Left colon (tissue), 2 donors: ENCODE measurements at places on chromosomes 7 and 10. TPM values are rescaled to one million over a fixed set of nuclear protein-coding genes. Genes with fewer than 3 reads are reported as not detected.

GRCh38 chr7:86499986-86500385, 143.7 kb upstream of the GRM3 start:
- DNase-seq = no peak

DNA sequence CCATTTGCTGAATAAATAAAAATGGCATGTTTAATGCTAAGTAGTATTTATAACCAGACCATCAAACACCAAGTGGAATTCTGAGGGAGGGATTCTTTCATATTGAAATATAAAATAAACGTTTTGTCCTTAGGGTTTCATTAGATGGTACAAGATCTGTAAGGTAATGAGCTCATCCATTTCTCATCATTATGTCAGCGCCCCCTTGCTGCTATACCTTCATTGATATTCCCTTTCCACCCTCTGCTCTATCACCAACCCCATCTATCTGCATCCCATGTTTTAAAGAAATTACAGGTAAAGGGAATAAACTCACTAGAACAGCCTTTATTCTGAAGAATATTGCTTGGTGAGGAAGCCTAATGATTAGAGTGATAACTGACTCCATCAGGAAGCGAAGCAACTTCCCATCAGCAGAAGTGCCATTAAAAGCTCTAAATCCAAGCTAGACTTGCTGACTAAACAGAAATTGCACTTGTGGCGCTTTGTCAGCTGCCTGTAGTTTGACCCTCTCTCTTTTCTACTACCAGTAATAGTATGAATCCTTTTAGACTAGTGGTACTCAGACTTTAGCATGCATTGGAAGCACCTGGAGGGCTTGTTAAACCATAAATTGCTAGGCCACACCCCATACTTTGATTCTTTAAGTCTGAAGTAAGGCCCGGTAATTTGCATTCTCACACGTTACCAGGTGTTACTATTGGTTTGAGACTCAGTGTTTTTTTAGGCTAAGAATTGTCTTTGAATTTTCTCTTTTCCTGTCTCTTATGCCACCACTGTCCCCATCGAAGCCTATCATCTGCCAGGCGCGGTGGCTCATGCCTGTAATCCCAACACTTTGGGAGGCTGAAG, 27.5 kb downstream of the ADD3 start:
- no peak for DNase-seq

DNA sequence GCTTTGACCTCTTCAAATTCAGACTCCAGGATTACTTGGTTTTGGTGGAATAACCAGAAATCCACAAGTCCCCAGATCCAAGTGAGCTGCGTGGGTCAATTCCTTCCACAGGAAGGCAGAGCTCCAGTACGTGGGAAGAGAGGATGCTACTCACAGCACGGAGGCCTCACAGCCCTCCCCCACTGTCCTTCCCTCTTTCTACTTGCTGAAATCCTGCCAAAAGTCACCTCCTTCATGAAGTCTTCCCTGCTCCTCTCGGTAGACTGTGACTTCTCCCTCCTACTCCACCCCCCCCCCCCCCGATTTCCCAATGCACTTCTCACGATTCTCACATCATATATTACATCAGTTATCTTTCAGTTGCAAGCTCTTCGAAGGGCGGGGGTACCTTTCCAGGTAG, 12.3 kb downstream of the CAMK2G start:
- DNase-seq = no peak

GRCh38 chr10:84256510-84257342, 11.9 kb downstream of the RGR start:
- DNase-seq = peak; percentile 65

- DNase-seq = no peak
These were observed 77.7 kb downstream of the RBM33 start for GRCh38 chr7:155722118-155722517.

DNA sequence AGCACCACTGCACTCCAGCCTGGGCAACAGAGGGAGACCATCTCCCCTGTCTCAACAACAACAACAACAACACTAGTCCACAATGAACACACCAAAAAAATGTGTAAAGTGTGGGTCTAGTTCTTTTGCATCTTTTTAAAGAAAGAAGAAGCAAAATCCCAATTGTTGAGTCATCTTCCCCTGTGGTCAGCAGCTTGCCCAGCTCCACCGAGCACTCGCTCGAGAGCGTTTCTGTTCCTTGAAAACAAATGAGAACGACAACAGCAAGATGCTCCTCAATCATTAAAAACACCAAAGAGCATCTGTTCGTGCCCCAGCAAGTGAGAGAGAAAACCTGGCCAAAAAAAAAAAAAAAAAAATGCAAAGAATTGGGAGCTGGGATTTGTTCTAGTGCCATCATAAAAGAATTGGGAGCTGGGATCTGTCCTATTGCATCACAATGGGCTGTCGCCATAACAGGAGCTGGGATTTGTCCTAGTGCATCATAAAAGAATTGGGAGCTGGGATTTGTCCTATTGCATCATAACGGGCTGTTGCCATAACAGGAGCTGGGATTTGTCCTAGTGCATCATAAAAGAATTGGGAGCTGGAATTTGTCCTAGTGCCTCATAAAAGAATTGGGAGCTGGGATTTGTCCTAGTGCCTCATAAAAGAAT, 118.1 kb downstream of the PTPRN2 start:
- no peak for DNase-seq

HACD1 gene
- 6.1 TPM for total RNA-seq

MEIG1 gene
- total RNA-seq = not detected

TFR2 gene
- total RNA-seq = 0.22 TPM
